ENCODE measurements at places on chromosomes 6 and 20. TPM values are rescaled to one million over a fixed set of nuclear protein-coding genes. Genes with fewer than 3 reads are reported as not detected.

HLA-DQA1 gene
- 26.0 TPM for total RNA-seq

WRNIP1 gene
- 30.8 TPM for total RNA-seq

DXO gene
- total RNA-seq: 23.0 TPM

DSP gene
- total RNA-seq: 7.2 TPM

ADGRB3 gene
- total RNA-seq: 8.5 TPM

DNA sequence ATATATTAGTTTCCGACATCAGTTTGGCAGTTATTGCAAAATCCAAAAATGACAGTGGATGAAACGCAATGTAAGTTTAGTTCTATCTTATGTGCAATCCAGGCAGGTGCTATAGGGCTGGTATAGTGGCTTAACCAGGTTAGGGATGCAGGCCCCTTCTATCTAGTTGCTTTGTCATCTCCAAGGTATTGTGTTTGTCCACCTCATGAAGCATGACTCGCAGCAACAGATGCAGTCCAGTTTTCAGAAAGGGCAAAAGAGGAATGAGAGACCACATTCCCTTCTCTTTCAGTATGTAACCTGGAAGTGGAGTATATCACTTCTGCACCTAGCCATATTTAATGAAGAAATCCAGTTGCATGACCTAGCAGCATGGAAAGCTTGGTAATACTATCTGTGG, 59.7 kb downstream of the PKIB start:
- no peak for DNase-seq

DNA sequence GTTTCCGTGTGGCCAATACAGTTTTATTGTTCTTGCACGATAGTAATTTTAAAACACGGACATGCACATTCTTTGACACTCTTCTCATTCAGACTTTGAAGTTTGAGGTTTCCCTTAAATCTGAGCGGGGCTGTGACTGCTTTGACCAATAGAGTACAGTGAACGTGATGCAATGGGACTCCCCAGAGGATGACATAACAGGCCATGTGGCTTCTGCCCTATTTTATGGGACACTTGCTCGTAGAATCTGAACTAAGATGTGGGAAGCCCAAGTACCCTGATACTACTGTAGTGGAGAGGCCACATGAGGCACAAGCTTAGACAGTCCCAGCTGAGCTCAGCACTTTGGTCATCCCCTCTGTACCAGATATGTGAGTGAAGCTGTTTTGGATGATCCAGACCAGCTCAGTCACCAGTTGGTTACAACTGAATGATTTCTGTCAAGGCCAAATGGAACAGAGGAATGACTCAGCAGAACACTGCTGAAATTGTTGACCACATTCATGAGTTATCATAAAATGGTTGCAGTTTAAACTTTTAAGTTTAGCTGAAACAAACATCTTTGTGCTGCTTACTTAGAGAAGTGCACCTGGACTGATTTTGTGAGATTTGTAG, 279.4 kb downstream of the RFPL4B start:
- DNase-seq: no peak

- no peak for DNase-seq
These were observed 55.3 kb downstream of the RIPOR2 start for GRCh38 chr6:24880451-24880850.

- DNase-seq: no peak
These were observed 10.5 kb upstream of the KHDRBS2 start for GRCh38 chr6:62296541-62296940.

DNA sequence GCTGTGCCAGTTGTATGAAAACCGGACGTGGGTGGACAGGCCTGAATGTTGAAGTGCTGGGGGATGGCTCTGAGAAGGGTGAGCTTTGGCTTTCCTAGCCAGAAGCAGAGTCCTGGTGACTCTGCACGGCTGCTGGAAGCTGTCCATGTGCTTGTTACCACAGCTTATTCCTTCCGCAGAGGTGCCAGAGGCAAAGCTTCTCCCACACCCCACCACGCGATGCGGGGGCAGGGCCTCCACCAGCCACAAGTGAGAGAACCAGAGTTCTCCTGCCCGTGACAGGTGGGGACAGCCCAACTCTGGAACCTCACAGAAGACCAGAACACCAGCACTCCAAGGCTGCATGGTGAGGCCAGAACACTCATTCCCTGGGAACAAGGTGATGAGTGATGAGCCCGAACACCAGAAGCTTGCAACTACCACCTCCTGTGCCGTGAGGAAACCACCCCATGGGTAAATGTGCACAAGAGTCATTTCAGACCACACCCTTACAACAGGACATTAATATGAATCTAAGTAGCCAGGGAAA, 36.7 kb downstream of the JAG1 start:
- DNase-seq: no peak

DNA sequence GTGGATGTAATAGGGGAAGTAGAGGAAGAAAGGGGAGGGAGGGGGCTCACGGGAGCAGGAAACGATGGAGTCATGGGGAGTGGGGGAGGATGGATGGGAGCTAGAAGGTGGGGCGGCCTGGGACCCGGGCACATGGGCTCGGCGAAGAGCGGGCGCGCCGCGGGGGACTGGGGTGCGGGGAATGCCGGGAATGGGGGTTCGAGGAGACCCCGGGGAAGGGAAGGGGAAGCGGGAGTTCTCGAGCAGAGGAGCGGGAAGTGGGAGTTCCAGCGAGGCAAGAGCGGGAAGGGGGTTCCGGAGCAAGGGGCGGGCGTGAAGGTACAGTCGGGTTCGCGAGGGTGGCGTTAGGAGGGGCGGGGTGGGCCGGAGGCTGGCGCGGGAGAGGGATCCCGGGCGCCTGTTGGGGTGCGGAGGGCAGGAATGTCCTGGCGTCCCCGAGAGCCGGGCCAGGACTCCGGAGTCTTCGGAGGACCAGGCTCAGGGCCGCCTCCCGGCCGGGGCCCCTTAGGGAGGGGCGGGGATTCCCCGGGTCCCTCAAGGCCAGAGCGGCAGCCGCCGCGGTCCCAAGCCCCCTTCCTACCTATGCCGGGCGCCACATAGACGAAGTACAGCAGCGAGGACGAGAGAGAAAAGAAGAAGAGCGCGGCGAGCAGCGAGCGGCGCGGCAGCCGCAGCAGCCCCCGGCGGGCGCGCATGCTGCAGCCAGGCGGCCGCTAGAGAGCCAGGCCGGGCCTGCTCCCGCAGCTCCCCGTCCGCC, 504 bp downstream of the B4GALT5 start:
- DNase-seq: peak; percentile 65

- no peak for DNase-seq
These were observed 77.4 kb downstream of the NDUFAF5 start for GRCh38 chr20:13862245-13862644.

- no peak for DNase-seq
These were observed 336.4 kb upstream of the BTBD3 start for GRCh38 chr20:11581271-11581670.

- DNase-seq: no peak
These were observed 400.3 kb upstream of the SASH1 start for GRCh38 chr6:147942363-147942762.

DNA sequence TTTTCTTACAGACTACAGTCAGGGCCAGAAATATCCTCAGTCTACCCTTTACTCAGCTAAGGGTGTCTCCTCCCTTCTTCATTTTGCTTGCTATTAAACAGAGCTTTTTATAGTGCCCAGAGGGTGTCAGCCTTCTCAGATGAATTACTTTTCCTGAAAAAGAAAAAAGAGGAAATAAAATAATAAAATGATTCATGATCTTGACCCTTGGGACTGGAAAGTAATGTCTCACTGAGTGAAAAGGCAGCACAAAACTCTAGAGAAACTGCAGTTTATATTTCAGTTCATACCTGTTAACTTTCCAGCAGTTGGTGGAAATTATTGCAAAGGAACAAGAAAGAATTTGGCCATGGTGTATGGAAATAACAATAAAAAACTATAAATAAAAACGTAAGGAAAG, 170.6 kb downstream of the IBTK start:
- no peak for DNase-seq

GRCh38 chr20:38260025-38260377, 534 bp downstream of the KIAA1755 start:
- DNase-seq: no peak

DNA sequence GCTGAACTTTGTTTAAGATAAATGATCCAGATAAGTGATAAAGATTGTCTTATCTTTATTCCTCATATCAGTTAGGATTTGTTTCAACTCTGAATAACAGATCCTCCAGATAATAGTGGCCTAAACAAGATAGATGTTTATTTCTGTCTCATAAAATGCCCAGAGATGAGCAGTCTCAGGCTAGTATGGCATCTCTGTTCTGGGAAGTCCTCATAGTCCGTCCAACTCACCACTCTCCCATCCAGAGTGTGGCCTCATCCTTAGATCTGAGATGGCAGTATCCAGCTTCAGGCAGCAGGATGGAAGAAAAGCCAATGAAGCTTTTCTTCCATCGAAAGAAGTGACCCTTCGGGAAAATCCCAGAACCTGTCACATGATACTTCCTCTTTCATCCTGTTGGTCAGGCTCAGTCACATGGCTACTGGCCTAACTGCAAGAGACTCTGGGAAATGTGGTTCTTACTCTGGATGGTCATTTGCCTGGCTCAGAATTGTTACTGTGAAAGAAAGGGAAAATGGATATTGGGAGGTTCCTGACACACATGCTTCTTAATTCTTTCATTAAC, 29.4 kb upstream of the TAGAP start:
- no peak for DNase-seq

DNA sequence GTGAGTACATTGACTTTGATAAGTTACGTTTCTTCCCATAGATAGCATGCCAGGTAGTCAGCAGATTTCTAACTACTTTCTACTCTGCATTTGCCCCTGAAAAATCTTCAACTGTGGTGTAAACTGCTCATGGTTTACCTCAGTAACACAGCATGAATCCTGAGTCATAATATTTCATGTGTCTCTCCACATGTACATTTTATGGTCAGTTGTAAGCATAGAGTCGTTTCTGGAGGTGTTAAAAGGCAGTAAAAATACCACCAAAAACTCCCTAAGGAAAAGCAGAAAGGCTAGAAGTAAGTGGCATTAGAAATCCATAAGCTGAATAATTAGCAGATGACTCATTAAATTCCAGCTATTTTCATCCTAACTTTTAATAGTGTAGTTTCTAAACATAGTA, 4.1 kb upstream of the GPR63 start:
- no peak for DNase-seq

DNA sequence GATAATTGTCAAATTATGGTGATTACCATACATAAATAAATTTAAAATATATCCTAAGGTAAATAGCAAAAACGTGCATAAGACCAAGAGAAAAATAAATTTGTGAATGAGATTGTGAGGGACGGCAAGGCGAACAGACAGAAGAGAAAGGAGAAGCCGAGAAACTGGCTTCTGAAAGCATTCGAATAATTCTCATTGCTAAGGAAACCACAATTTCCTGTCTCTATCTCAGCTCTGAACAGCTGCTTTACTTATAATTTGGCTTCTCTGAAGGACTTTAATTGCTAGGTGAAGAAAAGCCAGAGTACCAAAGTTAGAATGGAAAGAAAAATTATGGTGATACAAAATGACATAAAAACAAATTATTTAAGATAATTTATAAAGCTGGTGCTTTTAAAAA, 79.0 kb upstream of the RGS17 start:
- no peak for DNase-seq
